ENCODE measurements at places on chromosomes 2 and 18. TPM values are rescaled to one million over a fixed set of nuclear protein-coding genes. Genes with fewer than 3 reads are reported as not detected.

Gene NT5DC4
- not detected for total RNA-seq

GRCh38 chr2:9002313-9002636, 1.2 kb downstream of the MBOAT2 start:
- no peak for DNase-seq

- no peak for DNase-seq
These were observed 59.2 kb downstream of the PTPRM start for GRCh38 chr18:7626175-7626921.

DNA sequence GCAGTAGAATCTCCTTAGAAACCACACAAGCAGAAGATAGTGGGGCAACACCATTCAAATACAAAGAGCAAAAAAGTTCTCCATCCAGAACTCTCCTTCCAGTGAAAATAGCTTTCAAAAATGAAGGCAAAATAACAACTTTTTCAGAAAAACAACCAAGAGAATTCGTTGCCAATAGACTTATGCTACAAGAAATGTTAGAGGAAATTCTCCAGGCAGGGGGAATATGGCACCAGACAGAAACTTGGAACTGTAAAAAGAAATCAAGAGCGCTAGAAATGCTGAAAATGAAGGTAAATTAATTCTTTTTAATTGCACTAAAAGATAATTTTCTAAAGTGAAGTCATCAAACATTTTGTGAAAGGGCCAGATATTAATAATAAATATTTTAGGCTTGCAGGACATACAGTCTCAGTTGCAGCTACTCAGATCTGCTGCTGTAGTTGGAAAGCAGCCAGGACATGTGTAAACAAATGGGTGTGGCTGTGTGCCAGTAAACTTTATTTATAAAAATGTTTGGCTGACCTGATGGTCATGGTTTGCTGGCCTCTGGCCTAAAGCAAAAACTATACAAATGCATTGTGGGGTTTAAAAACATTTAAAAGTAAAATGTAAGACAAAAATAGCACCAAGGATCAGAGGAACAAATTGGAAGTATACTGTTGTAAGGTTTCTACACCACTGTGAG, 73.7 kb upstream of the TGFA start:
- DNase-seq = no peak

GRCh38 chr2:241309684-241310117, 5.8 kb downstream of the HDLBP start:
- DNase-seq = no peak

Gene FABP1
- 1.9 TPM for total RNA-seq

Gene HOXD9
- total RNA-seq = 13.6 TPM
